ELR (cell line): ENCODE measurements at places on chromosomes 7 and 10.

GRCh38 chr10:12041766-12042408, 722 bp downstream of the UPF2 start:
- DNase-seq, result peak; percentile 55

- DNase-seq, result no peak
Measured at GRCh38 chr7:96657347-96658021, 52.2 kb downstream of the SEM1 start.

DNA sequence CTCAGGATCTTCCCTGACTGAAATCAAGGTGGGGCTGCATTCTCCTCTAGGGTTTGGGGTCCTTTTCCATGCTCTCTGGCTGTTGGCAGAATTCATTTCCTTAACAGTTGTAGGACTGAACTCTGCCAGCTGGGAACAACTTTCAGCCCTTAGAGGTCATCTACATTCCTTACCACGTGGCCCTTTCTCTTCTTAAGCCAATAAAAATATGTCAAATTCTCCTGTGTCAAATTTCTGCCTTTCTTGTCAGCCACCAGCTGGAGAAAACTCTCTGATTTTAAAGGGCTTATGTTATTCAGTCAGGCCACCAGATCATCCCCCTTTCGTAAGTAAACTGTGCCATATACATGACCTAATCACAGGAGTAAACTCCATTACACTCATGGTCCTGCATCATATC, 95.3 kb upstream of the IL6 start:
- no peak for DNase-seq

- DNase-seq, result peak; percentile 79
Measured at GRCh38 chr7:32670110-32671025, 175.1 kb downstream of the AVL9 start.

- no peak for DNase-seq
Measured at GRCh38 chr10:60869652-60870415, 74.2 kb downstream of the RHOBTB1 start.

DNA sequence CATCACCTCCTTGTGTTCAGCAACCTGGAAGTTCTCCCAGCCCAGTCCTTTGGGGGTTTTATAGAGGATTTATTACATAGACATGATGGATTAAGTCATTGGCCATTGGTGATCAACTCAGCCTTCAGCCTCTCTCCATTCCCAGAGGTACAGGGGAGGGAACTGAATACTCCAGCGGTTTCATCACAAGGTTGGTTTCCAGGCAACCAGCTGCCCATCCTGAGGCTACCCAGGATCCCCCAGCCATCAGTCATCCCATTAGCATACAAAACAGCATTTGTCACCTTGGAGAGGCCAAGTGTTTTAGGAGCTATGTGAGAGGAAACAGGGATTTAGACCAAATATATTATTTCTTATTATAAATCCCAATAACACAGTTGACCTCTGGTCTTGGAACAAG, 584.8 kb upstream of the NRP1 start:
- no peak for DNase-seq

DNA sequence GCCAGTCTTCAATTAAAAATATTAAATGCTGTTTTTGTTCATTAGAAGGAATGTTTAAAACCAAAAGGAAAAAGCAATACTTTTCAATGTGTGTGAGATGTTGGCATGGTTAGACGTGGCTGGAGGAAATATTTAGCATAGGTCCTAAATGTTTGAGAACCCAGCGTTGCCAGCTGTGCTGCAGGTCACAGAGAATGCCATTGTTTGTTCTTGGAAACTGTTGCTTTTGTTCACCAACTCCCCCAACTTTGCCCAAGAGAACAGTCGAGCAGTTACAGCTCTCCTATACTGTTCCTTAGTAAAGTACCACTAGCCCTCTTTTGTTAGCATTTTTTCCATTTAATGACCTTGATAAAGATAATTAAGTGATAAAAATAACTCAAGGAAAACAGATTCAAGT, 44.5 kb upstream of the ELMO1 start:
- no peak for DNase-seq

DNA sequence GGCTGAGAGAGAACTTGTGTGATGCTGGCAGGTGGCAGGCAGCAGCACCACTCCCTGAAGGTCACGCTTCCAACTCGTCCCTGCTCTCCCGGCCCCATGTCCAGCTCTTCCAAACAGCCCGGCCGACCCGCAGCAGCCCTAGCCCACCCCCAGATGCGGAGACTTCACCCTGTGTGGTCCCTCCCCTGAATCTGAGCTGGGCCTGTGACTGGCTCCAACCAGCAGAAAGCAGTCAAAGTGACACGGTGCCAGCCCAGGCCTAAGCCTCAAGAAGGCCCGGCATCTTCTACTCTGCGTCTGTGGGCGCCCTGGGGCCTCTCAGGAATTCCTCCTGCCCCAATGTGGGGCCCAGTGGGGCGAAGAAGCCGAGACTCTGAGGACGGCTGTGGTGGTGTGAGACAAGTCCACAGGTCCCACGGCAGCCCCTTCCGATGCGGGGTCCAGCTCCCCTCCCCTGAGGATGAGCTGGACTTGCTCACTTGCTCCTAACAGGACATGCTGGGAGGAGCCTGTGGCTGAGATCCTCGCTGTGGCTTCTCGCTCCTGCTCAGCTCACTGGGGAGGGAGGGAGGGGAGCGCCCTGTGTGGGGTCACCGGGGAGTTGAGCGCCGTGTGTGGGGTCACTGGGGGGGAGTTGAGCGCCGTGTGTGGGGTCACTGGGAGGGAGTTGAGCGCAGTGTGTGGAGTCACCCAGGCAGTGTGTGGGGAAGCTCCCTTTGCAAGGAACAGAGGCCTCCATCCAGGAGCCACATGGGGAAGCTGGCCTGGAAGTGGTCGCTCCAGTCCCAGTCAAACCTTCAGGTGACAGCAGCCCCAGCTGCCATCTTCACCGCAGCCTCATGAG, 9.5 kb downstream of the STK32C start:
- DNase-seq, result no peak

- no peak for DNase-seq
Measured at GRCh38 chr7:22972207-22972606, 41.7 kb downstream of the HYCC1 start.

- DNase-seq, result no peak
Measured at GRCh38 chr7:24908727-24909126, 71.3 kb downstream of the OSBPL3 start.

- DNase-seq, result no peak
Measured at GRCh38 chr7:33921216-33921938, 16.0 kb downstream of the BMPER start.

GRCh38 chr10:97013983-97014382, 171.8 kb downstream of the SLIT1 start:
- no peak for DNase-seq

DNA sequence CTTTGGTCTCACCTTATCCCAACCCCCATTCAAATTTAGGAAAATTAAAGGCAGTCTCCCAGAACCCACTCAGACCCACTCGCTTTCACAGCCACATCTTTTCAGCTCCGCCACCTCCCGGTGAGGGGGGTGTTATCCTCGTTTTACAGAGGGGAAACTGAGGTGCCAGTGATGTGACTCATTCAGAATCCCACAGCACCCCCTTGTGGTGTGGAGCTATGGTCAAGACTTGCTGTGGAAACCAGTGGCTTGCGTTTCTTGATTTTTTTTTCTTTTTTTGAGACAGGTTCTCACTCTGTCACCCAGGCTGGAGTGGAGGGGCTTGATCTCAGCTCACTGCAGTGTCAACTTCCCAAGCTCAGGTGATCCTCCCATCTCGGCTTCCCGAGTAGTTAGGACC, 27.6 kb downstream of the SLC35G1 start:
- peak; percentile 7 for DNase-seq
